Putamen (tissue), 1 donor: ENCODE measurements at places on chromosomes 1 and 21.

- DNase-seq, result no peak
Measured at GRCh38 chr1:16083486-16083885, 10.0 kb upstream of the FAM131C start.

DNA sequence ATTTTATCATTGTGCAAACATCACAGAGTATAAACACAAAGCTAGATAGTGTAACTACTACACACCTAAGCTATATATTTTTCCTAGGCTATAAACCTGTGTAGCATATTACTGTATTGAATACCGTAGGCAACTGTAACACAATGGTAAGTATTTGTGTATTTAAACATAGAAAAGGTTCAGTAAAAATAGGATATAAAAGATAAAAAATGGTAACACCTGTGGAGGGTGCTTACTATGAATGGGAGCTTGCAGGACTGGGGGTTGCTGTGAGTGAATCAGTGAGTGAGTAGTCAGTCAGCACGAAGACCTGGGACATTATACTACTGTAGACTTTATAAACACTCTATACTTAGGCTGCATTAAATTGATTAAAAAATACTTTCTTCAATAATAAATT, 4.1 kb downstream of the DTL start:
- DNase-seq, result no peak

DNA sequence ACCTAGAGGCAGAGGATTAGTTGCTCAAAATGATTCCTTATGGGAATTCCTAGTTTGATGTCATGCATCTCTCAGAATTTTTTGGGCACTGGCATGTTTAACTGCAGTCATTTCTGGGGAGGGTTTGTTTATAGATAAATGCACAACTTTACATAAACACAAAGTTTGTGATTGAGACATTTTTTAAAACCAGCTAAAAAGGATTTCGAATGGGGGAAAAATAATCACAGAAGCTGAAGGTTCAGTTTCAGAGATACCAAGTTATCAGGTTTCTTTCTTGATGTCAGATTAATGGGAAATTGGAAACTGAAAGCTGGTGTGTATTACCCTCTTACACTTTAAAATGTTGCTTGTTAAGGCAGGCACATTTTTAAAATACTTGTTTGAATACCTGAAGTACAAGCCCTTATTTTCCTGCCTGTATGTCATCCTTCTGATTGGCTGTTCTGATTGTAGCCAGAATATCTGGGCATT, 72.1 kb downstream of the DISP1 start:
- no peak for DNase-seq

DNA sequence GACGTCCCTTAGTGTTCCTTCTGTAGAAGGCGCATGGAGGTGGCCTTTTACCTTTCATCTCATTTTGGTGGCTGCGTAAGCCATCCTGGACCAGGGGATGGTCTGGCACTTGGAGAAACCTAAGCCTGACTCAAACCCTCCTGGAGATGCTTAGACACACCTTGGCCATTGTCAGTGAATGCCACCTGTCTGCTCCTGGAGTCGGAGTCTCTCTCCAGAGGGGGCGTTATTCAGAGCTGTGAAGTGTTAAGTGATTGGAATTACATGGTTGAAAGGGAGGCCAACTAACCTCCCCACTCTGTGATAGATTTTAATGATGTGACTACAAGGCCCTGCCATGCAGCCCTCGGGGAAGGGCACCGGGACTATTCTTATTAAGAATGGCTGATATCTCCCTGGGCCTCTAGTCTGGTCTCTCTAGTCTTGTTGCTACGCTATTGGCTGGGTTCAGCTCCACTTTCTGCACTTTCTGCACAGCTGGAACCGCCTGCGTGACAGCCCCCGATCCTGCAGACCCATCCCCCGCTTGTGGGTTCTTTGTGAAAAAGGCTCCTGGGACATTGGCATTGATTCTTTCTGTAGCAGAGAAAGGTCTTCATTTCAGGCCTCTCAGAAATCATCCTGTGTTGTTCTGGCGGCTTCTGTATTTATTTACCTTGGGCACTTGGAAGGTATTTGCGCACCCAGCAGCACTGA, 4.2 kb downstream of the RASSF5 start:
- no peak for DNase-seq

DNA sequence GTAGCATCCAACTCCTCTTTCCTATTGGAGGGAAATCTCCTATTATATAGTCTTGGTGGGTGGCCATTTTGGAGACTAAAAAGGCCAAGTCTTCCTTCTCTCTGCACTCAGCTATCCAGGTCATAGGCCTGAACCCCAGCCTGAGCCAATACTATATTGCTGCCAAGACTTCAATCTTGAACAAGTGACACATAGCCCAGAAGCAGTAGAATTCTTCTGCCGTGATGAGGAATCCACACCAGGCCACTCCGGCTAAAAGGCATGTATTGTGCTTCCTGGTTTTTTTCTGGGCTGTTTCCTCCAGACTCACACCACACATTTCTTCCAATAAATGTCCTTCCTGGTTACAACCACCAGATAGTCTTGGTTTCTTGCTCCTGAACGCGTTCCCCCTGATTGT, 43.0 kb downstream of the ATF3 start:
- no peak for DNase-seq
